ENCODE measurements at places on chromosomes 7 and 10.

GRCh38 chr10:13699216-13699615, 112.5 kb downstream of the PRPF18 start:
- DNase-seq: no peak

GRCh38 chr7:128890306-128891109, 20.0 kb downstream of the KCP start:
- DNase-seq: no peak

GRCh38 chr10:108735380-108735779, 1187.9 kb downstream of the XPNPEP1 start:
- no peak for DNase-seq

GRCh38 chr7:25846722-25847121, 305.3 kb upstream of the NFE2L3 start:
- no peak for DNase-seq

GRCh38 chr10:9819756-9820494, 1197.7 kb upstream of the CELF2 start:
- DNase-seq: no peak

- no peak for DNase-seq
Measured at GRCh38 chr7:50210706-50211115, 93.8 kb upstream of the IKZF1 start.

DNA sequence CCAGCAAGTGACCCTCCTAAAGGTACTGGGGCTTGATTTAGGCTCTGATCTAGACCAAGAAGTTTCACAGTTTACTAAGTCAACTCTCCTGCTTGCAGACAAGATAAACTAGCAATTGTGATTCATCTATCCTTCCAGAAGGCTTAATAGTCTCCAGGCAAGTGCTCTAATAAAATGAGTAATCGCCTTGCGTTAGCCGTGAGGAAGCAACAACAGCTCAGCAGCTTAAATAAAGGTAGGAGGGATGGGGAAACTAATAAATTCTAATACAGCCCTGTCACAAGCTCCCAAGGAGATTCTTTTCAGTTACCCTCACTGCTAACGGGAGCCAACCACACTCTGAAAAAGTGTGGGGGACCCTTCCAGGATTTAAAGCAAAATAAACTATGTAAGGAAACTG, 48.4 kb downstream of the FRMD4A start:
- DNase-seq: no peak

DNA sequence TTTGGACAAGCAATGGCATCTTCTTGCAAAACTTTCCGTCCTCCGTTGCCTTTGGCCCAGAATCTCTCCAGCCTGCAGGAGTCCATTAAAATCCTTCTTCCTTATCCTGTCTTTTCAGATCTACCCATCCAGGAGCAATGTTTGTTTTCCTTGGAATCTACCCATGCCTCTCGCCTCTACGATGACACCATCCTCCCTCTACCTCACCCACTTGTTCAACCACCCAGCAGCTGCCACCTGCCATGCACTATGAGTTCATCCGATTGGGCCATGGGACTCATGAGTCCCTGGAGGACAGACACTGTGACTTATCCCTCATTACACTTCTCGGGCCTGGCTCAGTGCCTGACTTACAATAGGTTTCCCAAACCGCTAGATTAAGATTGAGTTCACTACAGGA, 26.8 kb upstream of the MGMT start:
- DNase-seq: no peak

GRCh38 chr7:129041142-129042085, 13.5 kb downstream of the TNPO3 start:
- no peak for DNase-seq

GRCh38 chr10:114609518-114610426, 48.3 kb downstream of the ABLIM1 start:
- DNase-seq: no peak

DNA sequence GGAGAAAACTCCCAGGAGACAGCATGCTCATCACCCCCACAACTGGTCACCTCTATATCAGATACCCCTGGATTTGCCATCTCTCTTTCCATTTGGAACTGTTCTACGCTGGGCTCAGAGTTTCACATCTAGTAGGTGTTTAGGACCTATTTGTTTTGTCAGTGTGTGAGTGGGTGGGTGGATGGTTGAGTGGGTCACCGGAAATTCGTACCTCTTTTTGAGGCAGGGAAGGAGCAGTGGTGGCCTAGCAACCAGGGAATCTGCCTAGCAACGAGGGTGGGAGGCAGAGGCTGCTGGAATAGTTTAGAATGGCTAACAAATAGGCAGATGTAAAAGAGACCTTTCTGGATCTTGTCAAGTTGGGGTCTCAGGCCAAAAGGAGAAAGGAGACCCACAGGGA, 23.2 kb upstream of the SLF2 start:
- no peak for DNase-seq

DNA sequence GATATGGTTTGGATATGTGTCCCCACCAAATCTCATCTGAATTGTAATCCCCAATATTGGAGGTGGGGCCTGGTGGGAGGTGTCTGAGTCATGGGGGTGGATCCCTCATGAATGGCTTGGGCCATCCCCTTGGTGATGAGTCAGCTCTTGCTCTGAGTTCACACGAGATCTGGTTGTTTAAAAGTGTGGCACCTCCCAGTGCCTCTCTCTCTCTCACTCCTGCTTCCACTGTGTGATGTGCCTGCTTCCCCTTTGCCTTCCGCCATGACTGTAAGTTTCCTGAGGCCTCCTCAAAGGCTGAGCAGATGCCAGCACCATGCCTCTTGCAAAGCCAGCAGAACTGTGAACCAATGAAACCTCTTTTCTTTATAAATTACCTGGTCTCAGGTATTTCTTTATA, 4.8 kb upstream of the GCK start:
- DNase-seq: peak; percentile 27

GRCh38 chr7:157544980-157545680, 208.3 kb downstream of the DNAJB6 start:
- DNase-seq: no peak

- no peak for DNase-seq
Measured at GRCh38 chr10:102001435-102002068, 54.4 kb downstream of the ARMH3 start.

- DNase-seq: no peak
Measured at GRCh38 chr10:47095848-47096612, 184.8 kb downstream of the PTPN20 start.

DNA sequence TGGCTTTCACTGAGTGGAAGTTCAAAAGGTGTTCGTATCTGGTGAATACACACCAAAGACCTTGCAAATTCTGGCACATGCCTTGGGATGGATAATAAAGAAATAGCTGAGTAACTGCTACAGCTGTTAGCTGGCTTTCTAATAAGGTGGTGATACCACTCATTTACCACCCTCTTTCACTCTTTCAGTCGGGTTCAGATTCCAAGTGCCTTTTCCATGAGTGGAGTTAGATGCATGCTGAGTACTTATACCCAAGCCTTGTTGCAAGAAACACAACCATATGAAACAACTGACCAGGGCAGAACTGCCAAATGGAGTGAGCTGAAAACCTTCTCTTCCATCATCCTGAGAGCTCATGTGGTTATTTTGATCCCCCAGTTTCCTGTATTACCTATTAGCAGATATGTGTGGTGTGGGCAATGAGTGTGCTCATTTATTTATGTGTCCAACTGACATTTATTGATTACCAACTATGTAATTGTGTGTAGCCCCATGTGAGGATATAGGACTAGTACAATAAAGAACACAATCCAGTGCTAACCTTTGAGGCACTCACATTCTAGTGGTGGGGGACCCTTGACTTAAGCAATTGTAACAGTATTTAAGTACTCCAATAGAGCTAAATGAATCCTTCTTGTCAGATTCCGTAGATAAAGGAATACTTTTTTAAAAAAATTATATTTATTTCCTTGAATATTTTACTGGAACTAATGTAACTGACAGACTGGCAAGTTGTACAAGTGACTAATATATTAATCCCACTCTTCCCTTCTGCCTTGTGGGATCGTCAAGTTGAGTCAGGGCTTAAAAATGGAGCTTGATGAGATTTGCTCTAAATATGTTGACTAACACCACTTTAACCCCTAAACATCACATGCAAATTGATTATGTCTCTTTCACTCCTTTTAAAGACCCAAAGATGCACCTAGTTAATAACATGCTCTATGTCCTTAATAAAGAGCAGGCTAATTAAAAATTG, 124.7 kb downstream of the ARID5B start:
- DNase-seq: no peak

DNA sequence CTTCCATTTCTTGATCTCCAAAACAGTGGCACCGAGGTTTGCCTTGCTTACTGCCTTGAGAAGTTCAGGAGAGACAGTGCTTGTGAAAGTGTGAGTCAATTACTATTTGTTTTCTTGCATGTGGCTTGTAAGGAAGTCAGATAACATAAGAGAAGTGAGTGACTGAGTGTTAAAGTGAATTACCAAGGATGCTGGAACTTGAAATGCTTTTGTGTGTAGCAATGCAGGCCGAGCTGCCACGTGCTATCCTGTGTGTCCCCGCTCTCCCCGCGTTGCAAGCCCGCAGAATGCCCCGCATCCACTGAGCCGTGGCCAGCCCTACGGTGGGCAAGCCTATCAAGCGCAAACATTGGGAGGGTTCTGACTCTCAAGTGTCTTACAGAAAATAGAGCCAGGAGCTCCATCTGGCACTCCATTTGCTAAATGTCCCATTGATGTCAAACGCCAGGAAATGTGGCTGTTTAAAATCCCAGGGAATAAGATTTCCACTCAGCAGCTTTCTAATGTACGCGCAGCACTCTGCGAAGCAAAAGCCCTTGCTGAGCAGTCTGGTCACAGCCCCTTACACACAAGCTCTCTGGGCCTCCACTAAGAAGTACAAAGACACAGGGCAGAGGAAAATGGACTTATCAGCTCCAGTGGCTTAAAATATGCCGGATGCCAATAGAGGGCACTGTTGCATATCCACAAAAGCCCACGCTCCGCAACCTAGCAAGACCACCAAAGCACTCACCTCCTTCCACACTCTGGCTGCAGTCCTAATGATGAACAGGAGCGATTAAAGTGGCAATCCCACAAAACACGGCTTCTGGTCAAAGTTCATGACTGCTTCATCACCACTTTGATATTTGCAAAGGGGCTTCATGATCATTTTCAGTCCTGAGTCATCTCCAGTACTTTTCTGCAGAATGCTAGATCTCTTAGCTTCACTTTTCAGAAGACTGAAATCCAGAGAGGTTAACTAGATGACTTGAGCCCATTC, 158.0 kb upstream of the ITGB1 start:
- DNase-seq: no peak

- no peak for DNase-seq
Measured at GRCh38 chr10:24292304-24293293, 83.7 kb downstream of the KIAA1217 start.

- DNase-seq: no peak
Measured at GRCh38 chr10:52665821-52666220, 106.8 kb downstream of the MBL2 start.

DNA sequence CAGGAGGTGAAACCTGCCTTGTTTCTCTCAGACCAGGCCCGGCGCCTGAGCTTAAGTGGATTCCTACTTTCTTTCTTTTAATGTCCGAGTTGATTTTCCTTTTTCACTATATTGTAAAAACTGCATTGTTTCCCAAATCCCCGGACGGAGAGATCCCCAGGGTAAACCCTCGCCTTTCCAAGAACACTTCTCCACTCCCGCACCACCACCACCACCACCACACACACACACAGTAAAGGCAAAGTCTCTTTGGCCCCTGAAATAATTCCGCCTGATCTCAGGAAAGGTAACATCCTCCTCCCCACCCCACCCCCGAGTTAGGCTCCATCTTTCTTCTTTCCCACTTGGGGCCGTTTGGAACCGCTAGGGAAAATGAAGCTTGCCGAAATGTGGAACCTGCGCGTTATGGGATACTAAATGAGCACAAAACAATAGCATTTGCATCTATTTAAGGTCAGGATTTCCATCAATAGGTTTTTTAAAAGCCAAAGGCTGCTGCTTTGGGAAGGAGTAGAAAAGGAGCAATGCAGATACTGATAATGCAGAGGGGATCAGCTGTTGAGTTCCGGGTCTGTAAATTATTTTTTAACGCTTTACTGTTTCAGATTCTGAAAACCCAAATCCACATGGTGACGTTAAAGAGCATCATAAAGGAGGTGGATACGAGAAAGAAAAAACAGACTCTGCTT, 2.5 kb downstream of the HPSE2 start:
- no peak for DNase-seq

- no peak for DNase-seq
Measured at GRCh38 chr10:106114656-106115186, 1049.8 kb downstream of the SORCS1 start.

DNA sequence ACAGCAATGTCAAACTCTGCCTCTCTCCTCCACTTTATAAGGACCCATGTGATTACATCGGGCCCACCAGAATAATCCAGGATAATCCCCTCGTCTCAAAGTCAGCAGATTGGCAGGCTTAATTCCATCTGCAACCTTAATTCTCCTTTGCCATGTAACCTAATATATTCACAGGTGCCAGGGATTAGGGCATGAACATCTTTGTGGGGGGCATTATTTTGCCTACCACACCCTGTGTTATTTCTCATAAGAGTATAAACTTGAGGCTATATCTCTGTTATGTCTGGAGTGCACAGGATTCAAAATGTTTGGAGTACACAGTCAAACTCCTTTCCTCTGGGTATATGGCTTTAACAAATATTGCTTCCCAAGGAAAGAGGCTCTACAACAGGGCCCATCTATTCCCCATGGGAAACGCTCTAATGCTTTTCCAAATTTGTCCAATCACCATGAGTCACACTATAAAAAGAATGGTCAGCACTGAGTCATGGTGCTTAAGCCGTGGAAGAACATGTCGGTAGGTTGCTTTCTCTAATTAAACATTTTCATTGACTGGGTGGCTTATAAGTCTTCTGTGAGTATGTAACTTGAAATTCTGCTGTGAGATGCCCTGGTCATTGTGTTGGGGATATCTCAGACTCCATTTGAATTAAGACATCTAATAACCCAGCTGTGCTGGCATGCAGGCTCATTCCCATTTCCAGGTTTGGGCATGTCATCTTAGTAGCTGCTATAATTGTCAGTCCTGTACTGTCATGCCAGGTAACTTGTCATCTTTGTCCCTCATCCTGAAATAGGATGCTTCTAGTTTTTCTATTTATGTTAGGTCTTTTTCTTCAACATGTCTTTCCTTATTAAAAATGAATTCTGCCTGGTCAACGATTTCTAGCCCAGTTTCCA, 11.5 kb upstream of the AKR1B10 start:
- DNase-seq: no peak

GRCh38 chr7:50056131-50056530, 36.9 kb downstream of the ZPBP start:
- no peak for DNase-seq

DNA sequence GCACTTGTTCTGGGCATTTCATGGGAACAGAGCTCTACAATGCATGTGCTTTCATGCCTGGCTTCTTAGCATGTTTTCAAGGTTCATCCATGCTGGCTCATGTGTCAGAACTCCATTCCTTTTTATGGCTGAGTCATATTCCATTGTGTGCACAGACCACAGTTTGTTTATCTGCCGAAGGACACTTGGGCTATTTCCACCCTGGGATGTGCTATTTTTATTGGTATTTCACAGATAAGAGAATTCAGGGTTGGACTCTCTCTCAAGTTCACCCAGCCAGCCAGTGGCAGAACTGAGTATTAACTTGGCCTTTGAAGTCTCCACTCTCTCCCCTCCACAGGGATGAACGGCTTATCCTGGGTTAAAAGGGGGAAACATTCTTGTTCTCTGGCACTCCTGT, 190.7 kb upstream of the GPR26 start:
- DNase-seq: no peak
